ENCODE measurements at places on chromosomes 6 and 20.

DNA sequence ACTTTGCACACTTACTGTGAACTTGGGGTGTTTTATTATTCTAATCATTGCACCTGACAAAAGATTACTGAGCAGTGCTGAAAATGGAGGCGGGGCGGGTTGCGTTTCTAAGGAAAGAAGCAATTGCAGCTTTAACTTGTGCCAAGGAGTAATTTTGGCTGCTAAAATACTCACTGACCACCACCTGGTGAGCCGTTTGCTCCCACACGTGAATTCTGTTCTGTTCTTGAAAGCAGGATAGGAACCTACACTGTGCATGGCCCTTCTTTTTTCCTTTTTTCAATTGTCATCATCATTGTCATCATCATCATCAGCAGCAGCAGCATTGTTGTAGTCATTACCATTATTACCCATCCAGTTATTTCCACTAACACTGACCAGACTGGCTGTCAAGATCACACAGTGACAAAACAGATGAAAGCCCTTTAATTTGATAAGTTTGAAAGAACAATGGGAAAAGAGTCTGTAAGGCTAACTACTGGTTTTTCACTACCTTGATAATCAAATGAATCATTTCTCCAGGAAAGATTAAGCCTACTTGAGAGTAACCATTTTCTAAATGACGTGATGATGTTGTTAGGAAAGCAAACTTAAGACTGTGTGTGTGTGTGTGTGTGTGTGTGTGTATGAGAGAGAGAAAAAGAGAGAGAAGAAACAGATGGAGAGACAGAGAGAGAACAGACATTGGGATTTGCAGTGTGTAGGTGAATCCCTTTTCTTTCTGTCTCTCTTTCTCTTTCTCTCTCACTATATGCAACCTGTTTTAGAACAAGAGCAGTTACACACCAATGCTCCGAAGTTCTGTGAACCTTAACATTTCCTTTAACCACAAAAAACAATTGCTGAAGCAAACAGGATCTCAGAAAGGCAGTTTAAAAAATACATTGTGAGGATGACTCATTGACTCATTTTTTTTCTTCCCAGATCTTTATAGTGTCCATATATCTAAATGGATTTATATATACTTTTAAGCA is 3.8 kb downstream of the RIPOR2 start:
- no peak for DNase-seq

- DNase-seq, result no peak
Measured at GRCh38 chr6:143180826-143181225, 120.1 kb downstream of the AIG1 start.

GRCh38 chr6:16947375-16948015 is 154.4 kb upstream of the STMND1 start:
- no peak for DNase-seq

GRCh38 chr20:53964067-53964466 is 106.3 kb downstream of the BCAS1 start:
- no peak for DNase-seq

- no peak for DNase-seq
Measured at GRCh38 chr6:28816909-28817807, 106.6 kb downstream of the TRIM27 start.

DNA sequence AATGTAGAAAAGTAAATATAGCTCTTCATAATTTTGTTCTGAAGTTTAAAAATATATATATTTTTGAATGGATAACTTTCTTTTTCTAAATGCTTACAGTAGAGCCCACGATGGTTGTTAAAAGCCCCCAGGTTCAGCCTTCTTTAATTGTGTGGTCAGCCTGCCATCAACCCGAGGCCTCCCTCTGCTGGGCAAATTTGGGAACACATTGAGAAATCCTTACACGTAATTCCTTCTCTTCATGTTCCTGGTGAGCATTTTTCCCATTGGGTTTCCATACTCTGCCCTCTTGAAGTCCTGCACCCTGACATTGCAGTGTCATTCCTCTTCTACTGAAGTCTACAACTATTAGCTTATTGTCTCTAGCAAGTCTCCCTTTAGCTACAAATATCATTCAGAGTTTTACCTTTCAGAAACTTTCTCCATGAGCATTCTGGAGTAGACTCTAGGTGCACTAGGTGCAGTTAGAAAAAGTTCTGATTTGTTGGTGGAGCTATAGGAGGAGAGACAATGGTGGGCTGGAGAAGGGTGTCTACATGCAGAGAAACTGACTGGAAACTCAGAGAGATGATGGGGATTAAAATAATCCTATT is 40.6 kb downstream of the TRIM38 start:
- DNase-seq, result no peak

GRCh38 chr6:161921602-161922395 is 647.9 kb upstream of the AGPAT4 start:
- DNase-seq, result no peak

DNA sequence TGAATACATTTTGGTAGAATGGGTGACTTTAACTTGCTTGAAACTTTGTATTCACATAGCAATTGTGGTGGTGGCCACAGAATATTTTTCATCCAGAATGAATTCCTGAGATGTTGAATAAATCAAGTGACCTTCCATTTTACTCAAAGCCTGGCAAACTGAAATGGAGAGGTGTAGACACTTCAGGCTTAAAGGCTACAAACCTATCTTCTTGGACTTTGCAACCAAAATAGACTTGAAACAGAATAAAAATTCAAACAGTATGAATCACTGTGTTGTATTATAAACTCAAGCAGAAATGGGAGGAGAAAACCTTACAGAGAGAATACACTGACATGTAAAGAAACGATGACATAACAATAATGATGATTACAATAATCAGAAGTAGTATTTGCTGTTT is 371.6 kb downstream of the BCKDHB start:
- no peak for DNase-seq

DNA sequence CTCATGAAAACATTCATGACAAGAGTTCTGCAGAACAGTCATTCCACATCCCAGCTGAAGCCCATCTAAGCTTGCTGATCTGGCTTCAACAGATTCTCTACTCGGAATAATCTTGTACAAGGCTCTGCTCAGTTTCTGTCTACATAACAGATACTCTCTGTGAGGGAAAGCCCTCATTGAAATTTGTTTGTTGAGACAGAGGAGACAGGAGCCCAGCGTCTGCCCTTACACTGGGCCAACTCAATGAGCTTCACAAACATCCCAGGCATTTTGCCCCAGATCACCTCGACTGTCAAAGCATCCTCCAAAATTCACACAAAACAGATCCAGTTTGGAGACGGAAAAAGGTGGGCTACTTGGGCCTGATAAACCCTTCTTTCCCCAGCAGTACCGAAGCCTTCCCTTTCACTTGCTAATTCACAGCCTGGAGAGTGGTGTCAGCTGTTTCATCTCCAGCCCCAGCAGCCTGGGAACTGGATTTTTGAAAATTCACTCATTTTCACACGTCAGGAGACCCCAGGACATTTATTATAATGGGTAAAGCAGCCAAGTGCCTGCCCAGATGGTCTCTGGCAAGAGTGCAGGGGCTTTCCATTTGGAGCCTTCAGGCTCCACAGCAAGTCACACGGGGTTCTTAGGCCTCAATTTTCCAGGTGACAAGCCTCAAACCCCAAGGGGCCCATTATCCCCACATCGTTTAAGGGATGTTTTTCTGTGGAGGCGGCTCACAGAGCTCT is 7.3 kb downstream of the CCDC167 start:
- no peak for DNase-seq

DNA sequence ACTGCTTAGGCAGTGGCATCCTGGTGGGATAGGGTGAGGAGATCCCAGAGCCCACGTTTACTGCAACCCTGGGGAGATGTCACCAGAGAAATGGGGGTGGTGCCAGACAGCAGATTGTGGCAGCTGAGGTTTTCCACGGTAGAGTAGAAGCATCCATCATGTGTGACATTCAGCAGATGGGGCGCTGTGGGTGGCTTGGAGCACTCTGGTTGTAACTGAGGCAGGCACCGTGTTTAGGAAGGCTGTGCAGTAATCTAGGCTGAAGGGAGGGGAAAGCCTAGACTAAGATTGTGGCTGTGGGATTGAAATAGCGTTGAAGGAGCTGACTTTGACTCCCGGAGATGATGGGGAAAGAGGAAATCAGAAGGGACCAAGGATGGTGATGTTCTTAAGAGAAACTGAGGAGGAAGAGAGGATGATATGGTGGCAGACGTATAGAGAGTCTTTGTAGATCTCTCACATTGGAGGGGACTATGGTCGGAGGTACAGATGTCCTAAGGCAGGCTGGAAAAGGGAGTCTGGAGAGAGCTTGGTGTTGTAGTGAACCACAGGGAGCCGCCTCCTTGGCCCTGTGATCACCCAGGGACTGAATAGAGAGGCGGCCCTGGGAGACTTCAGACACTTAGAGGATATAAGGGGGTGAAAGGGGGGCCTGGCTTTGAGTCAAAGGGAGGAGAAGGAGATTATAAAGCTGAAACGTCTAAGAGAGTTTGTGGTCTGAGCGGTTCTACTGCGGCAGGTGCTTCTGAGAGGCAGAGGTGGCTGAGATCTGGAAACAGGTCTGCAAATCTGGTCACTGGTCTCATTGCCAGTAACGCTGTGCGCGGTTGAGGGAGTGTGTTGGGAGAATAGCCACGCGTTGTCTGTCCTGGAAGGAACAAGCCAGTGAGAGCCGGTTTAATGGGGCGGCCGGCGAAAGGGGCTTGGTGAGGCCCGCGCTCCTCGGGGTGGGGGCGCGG is 792 bp upstream of the MICA start:
- DNase-seq, result no peak

DNA sequence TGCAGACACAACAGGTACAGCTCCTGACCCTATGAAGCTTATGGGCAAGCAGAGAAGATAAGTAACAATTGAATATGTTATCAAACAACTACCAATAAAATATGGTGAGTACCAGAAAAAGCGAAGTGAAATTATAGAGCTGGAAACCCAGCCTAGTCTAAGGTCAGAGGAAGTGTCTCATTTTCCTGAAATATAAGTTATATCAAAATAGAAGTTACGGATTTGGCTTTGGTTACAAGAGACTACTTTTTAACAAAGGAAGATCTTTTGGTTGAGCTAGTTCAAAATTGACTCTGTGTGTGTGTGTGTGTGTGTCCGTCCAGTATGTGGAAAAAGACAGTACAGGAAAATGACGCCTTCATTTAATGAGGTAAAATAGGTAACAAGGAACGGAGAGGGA is 8.9 kb downstream of the STX11 start:
- no peak for DNase-seq

- DNase-seq, result no peak
Measured at GRCh38 chr6:92930171-92930570, 489.2 kb downstream of the EPHA7 start.

GRCh38 chr20:18796282-18796833 is 17.2 kb upstream of the SCP2D1 start:
- DNase-seq, result no peak

GRCh38 chr20:45254383-45255262 is at the start of gene SLPI:
TSS of gene SLPI (minus strand) at chr20:45254564. CDS start at chr20:45254543, 21 bp downstream.
- DNase-seq, result no peak

DNA sequence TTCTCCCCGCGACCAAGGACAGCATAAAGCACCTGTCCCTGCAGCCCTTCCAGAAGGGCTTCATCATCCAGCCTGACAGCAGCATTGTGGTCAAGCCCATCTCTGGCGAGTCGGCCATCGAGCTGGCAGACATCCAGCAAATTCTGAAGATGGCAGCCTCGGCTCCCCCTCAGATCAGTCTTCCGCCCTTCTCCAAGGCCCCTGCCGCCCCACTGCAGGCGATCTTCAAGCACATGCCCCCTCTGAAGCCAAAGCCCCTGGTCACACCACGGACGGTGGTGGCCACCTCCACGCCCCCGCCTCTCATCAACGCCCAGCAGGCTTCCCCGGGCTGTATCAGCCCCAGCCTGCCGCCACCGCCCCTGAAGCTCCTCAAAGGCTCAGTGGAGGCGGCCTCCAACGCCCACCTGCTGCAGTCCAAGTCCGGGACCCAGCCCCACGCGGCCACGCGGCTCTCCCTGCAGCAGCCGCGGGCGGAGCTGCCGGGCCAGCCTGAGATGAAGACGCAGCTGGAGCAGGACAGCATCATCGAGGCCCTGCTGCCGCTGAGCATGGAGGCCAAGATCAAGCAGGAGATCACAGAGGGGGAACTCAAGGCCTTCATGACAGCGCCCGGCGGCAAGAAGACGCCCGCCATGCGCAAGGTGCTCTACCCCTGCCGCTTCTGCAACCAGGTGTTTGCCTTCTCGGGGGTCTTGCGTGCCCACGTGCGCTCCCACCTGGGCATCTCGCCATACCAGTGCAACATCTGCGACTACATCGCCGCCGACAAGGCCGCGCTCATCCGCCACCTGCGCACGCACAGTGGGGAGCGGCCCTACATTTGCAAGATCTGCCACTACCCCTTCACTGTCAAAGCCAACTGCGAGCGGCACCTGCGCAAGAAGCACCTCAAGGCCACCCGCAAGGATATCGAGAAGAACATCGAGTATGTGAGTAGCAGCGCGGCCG is 83.3 kb downstream of the SSR1 start:
- DNase-seq, result no peak

DNA sequence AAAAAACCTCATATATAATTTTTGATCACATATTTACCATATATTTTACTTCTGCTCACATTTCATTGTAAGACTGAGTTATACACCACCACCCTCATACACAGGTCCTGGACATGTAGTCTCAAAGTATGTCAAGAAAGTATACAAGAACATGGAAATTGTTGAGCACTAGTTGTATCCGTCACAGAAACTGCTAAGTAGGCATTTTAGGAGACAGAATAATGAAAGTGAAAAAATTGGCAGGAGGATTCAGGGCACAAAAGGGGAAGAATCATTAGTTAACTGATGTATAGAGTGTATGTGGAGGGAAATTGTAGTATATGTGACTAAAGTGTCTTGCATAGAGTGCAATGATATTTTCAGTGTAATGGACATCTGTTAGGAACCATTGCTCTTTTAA is 458.8 kb downstream of the TFAP2B start:
- DNase-seq, result no peak

DNA sequence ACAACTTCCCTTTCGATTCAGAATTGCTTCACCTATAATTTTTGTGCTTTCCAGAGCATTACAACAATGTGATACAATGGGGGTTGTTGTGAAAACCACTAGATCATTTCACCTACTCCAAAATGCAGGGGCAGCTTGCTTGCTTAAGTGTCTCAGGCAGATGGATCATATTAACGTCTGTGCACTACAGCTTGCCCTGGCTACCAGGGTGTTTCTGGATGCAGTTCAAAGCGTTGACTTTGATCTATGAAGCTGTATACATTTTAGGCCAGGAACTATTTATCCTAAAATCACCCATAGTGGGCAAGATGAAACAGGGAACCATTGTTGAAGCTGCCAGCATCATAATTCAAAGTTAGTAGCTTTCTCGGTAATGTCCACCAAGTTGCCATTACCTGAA is 339.5 kb upstream of the HSF2 start:
- DNase-seq, result no peak

DNA sequence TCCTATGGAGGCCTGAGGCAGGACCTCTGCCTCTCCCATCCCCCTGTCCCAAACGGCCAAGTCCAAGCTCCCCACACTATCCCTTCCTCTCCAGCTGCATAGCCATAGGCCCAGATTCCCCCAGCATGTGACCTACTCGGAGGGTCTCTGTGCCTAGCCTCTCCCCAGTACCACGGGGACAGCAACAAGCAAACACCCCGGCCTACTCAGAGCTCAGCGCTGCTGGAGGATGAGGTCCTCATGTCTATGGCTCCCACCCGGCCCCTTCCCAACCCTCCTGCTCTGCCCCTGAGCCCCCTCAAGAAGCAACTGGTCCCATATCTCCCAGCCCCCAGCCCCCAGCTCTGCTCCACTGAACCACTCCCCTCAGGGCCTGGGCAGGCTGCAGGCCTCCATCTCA is 24.2 kb downstream of the RNASET2 start:
- no peak for DNase-seq
